Activated T-cell treated with anti-CD3 and anti-CD28 coated beads, Interleukin-2, amount 50 U/mL, for 48 hours (primary cell): ENCODE measurements at places on chromosomes 4 and X.

DNA sequence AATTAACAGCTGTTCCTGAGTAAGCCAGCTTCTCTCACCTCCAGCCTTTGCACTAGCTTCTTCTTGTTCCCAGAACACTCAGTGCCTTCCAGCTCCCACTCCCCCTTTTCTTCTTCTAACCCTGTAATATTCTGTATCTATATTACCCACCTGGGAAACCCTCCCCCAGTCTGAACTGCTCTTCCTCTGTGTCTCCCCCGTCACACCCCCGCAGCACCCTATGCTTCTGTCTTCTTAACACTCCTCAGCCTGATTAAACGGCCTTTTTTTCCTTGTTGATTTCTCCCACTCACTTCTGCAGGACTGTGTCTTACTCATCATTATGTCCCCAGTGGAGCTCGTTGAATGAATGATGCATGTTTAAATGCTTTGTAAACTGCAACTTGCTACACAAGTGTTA is 9.0 kb upstream of the LONRF3 start:
- no peak for DNase-seq

DNA sequence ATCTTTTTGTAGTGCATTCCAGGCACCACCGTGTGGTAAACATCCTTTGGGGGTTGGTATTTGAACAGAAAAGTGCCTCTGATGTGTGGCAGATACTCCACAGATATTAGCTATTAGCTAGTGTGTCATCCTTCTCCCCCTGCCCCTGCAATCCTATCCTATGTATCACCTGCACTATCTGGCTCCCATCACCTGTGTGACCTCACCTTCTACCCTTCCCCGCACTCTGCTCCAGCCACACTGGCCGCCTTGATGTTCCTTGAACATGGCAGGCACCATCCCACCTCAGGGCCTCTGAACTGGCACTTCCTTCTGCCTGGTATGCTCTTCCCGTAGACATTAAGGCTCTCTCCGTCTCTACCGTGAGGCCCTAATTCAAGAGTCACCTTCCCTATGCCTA is 3.7 kb downstream of the ELK1 start:
- no peak for DNase-seq

GRCh38 chrX:118164138-118164537 is 47.5 kb upstream of the KLHL13 start:
- no peak for DNase-seq

DNA sequence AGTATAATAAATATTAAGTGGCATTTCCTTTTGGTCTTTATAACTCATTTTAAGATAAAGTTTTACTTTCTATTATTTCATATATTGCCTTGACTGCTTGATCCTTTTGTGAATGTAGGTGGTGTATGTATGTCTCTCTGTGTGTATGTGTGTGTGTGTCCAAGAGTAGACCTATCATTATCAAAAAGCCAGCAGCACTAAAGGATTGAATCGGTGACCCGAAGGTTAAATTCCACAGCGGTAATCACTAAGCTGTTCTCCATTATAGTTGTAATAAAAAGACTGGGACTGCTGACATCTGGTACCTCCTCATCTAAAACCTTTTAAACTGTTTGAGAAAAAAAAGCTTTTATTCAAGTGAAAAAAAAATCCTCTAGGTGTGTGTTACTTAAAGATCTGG is 1014.8 kb downstream of the PCDH7 start:
- DNase-seq = no peak

DNA sequence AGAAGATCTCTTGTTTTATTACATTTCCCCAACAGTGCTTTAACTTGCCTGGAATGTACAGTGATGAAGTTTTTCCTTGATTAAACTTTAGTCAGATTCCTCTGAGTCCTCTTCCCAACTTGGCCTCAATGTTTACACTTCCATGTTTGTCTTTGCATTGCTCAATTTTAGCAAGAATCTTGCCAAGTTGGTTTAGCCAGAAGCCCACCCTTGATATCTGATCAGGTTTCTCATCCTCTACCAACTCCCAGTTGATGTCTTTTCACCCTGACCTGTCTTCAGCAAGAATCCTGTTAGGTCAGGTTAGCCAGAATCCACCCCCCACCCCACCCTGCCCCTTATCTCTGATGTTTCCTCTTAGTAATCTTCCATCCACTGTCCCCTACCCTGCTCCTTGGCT is 120.9 kb downstream of the MBNL3 start:
- no peak for DNase-seq

DNA sequence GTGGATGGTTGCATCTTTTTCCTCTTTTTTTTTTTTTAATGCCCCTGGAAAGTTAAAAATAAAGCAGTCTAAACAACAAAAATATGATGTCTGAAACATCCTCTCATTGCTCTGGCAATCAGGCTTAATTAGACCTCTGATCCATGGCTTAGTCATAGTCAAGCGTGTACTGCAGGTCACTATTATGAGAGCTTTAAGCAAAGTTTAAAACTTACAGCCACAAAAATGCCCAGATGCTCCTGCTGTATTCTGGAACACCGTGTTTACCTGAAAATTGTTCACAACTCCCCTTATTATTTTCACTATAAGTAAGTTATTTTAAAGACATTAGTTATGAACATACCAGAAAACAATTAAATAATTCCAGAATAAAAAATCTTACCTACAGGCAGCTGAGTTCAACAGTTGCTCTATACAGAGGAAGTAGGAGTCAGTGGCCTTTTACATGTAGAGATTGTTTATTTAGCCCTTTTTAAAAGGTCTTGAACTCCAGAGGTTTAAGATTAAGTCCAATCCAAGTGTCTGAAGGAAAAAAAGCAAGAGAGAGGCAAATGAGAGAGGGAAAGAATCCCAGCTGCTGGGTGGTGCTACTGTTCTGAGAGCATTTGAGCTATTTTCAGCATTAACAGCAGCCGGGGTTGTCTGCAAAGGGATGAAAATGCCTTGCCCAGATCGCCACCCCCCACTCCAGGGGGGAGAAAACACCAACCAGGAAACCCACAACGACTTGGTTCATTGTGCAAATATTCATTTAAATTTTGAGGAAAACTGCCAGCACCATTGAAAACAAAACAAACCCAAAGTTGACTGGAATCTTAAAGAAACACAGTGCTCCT is 36.9 kb downstream of the SORBS2 start:
- DNase-seq = no peak

DNA sequence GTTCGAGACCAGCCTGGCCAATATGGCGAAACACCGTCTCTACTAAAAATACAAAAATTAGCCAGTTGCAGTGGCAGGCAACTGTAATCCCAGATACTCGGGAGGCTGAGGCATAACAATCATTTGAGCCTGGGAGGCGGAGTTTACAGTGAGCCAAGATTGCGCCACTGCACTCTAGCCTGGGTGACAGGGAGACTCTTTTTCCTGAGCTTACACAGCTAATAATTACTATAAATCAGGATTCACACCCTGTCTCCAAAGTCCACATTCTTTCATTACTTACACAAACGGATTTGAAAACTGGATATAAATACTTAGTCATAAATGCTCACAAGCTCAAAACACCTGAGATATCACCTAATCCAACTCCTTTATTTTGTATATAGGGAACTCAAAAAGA is 151.6 kb downstream of the LRBA start:
- DNase-seq = no peak

DNA sequence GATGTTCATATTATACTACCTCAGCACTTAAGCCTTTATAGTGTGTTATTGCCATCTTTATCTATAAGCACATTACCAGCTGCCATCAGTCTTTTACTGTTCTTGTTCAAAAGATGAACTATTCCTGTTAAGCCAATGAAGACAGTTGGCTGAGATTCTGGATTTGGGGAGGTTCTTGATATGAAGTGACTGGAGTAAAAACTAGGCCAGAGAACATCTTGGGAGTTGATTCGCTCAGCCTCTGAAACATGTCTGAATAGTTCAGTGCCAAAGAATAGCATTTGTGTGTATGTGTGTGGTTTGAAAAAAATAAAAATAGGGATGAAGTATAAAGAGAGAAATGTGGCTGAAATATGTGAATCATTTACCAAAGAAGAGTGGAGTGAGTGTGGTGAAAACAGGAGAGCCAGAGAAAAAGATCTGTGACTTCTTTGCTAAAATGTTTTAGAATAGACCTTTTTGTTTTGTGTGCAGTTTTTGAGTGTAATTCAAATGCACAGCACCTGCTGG is 15.2 kb downstream of the EXOC1 start:
- DNase-seq = no peak

DNA sequence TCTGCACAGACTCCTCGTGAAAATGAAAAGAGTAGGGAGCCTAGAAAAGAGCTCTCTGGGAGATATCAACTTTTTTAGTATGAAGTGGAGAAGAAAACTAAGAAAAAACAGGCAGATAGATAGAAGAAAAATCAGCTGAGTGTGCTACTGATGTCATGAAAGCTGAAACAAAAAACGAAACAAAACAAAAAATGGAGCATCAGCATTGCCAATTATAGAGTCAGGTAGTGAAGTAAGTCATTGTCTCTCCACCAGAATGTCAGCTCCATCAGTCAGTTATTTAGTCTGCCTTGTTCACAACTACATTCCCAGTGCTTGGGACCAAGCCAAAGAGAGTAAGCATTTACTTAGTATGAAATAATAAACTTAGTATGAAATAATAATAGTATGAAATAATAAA is 595.1 kb downstream of the STPG2 start:
- no peak for DNase-seq

- no peak for DNase-seq
These were observed 88.0 kb upstream of the XAGE2 start for GRCh38 chrX:52280812-52281211.

- no peak for DNase-seq
These were observed 325.0 kb downstream of the PCDH7 start for GRCh38 chr4:31045151-31045550.

- DNase-seq = no peak
These were observed 174.0 kb upstream of the PRPS2 start for GRCh38 chrX:12617241-12617640.

DNA sequence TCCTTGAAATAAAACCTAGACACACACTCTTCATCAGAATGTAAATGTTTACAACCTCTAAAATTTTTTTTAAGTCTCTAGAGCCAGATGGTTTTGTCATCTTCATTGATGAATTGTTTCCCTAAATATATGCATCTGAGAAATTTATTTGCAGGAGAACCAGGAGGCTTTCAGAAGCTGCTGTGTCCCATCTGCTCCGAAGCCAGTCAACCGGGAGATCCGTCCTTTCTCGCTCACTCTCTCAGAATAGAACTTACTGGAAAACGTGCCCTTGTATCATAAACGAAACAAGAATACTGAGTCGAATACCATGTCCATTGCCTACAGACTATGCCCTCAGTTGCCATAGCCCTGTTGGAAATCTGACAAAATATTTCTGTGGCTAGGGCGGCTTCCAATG is 103.5 kb downstream of the SLC34A2 start:
- no peak for DNase-seq

DNA sequence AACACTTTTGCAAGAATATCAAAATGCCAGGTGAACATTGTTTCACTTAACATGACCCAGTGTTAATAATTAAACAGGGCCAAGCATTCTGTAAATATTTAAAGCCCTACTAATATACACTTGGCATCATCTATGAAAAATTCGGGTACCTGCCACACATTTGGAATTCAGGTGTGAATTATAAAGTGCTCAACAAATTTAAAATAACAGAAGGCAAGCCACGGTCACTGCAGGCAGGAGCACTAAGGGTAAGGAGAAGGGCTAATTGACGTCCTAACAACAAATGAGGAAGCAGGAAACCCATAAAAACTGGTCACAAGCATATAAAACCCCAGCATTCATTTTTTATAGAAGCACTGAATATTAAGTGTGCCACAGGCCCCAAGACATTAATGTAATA is 43.8 kb upstream of the CPEB2 start:
- DNase-seq = no peak

DNA sequence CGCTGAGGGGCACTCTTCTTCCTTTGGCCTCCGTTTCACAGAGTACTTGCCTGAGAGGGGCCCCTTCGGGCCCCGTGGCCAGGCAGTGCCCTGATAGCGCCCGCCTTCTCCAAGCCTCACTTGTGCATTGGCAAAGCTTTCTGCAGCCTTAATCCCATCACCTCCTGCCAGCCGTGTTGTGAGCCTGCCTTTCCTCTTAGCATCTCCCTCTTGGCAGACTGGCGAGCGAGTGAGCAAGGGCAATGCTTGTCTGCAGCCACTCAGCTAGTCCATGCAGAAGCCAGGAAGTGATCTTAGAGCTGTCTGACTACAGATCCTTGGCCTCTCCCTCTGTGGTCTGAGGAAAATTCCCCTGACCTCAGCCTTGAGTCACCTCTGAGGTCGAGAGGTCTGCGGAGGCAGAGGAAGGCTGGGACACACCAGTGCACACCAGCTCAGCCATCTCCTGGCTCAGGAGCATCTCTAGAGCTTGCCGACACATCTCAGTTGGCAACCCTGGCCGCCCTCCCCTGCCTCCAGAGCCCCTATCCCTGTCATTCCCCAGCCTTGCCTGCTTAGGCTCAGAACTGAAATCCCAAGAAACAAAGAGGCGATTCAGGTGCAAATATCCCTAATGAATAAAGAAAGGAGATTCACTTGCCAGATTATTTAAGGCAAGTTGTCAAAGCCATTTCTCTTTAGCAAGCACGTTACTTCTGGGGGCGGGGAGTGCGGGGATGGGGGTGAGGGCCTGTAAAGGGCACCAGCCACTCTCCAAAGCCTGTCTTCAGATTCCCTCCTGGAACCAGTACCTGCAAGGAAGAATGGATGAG is 143.5 kb upstream of the MAMLD1 start:
- no peak for DNase-seq

- no peak for DNase-seq
These were observed 3.0 kb upstream of the SPATA4 start for GRCh38 chr4:176198316-176198903.

DNA sequence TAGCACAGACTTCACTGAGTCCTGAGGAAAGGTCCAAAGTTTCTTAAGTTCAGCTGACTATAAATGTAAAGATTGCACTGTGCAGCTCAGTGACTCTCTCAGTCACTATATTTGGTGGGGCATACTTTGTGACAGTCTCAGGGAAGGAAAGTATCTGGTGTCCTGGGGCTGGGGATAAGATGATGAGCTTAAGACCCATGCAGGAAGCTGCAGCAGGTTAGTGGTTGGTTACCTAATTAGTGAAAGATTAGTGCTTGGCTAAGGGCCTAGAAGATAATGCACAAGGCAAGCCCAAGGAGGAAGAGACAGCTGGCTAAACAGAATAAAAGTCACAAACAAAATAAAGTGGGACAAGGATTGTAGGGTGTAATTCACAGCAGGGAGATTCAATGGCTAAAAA is 25.4 kb upstream of the SLITRK4 start:
- DNase-seq = no peak

- no peak for DNase-seq
These were observed 106.3 kb downstream of the C4orf51 start for GRCh38 chr4:145786261-145786660.

DNA sequence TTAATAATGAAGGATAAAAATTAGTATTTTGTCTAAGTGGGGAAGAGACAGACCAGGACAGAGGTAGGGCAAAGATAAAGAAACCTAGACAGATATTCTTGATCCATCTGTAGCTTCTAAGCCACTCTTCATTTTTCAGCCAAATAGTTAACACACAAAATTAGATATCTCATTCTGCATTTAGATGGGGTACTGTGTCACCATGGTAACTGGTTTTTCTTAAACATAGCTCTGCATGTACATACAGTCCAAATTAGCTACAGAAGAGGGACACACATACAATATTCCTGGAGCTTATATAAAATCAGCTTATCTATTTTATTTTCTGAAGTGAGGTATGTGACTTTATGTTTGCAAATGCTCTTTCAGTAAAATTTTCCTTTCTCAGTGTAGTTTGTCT is 393.7 kb downstream of the PPP3CA start:
- DNase-seq = no peak
